ENCODE measurements at places on chromosomes 2 and 18.

- DNase-seq = no peak
Measured at GRCh38 chr2:30686669-30687068, 120.6 kb downstream of the CAPN13 start.

- no peak for DNase-seq
Measured at GRCh38 chr2:149552226-149552625, 35.3 kb downstream of the MMADHC start.

DNA sequence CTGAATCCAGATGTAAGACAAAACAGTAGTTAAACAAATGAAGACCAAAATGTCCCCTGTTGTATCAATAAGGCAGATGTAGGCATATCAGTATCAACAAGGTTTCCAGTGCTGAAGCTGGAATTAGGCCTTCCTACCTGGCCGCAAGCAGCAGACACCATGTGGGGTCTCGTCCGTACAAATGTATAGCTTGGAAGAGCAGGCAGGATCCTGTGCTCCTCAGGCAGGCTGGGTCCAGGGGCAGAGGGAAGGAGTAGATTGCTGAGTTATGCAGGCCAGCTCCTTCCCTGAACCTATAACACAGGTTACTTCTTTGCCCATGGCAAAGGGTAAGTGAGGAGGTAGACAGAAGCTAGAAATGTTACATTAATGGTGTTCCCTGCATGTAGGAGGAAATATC, 23.5 kb downstream of the NTSR2 start:
- DNase-seq = no peak

DNA sequence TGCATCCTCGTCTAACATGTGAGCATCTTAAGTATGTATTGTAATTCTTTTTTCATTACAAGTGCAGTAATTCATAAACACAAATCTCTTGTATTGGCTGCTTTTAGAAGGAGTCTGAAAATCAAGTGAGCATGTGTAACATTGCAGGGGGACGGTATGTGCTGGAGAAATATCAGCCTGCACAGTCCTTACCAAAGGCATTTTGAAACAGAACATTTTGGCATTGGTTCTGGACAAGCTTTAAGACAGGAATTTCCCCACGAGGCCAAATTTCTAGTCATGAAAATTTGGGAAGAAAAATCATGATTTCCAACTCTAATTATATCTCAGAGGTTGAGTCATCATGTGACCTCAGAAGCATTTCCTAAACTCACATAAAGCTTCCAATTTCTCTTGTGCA, 24.7 kb upstream of the NRP2 start:
- no peak for DNase-seq

DNA sequence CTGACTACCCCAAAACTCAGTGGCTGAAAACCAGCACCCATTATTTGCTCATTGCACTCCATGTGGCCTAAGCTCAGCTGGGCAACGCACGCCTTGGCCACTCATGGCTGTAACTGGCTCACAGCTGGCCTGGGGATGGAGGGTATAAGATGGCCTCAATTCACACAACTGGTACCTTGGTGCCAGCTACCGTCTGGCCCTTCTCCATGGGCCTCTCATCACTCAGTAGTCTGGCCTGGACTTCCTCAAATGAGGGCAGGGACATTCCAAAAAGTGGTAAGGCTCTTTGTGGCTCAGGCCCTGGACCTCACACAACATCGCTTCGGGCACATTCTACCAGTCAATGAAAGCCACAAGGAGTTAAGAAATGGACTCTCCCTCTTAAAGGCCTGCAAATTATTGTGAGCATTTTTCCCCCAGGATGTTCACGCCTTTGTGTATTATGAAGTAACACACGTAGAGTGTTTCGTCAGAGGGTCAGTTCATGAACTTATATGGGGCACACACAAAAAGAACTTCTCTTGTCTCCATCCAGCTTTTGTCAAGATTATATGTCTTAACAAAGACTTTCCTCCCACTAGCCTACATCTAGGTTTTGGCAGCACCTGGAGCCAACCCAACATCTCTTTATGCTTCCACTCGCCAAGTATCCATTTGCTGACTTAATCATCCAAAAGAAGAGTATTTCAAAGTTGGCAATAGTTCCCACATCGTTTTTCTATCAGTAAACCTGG, 145.2 kb downstream of the CCBE1 start:
- DNase-seq = no peak

GRCh38 chr2:207167099-207167923, 1.6 kb upstream of the KLF7 start:
- DNase-seq = no peak

GRCh38 chr2:100178085-100178788, 35.8 kb upstream of the AFF3 start:
- DNase-seq = peak; percentile 51

DNA sequence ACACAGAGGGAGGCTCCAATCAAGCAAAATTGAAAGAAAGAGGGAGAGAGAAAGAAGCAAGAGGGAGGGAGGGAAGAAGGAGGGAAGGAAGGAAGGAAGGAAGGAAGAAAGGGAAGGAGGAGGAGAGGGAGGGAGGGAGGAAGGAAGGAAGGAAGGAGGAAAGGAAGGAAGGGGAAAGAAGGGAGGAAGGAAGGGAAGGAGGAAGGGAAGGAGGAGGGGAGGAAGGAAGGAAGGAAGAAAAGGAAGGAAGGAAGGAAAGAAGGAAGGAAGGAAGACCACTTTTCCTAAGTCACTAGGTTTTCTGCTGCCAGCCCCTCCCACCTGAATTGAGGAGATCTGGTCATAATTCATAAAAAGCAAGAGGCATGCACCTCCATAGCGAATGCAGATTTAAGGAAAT, 287.0 kb downstream of the SP3 start:
- no peak for DNase-seq

DNA sequence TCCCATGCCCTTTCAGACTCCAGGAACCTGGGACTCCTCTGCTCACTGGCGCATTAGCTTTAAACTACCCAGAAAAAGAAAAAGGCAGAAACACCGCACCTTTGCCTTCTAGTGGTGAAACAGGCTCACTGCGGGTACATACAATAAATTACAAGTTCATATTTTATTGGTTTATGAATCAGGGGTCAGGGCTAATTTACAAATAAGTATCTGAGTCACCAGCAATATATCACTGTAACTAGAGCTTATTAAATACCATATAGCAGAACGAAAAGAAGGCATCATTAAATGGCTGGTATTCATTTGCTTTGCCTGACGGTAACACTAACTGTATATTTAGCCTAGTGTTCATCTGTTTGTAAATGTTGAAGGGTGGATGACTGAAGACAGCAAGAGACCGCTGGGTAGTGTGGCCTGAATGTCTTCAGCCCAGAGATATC, 26.9 kb upstream of the DTNB start:
- no peak for DNase-seq
